ENCODE measurements at places on chromosomes 2 and 18. TPM values are rescaled to one million over a fixed set of nuclear protein-coding genes. Genes with fewer than 3 reads are reported as not detected.

Gene L3MBTL4
- total RNA-seq, result 0.46 TPM

Gene TTN
- total RNA-seq, result 1.3 TPM

Gene LYPD6
- 7.4 TPM for total RNA-seq

Gene MALT1
- total RNA-seq, result 10.9 TPM

Gene FAM98A
- 29.9 TPM for total RNA-seq

Gene ESPNL
- total RNA-seq, result not detected

Gene PPM1G
- 148 TPM for total RNA-seq

Gene FOSL2
- 15.3 TPM for total RNA-seq

Gene SP140L
- 6.2 TPM for total RNA-seq

Gene IL1F10
- not detected for total RNA-seq

Gene RMDN2
- 3.2 TPM for total RNA-seq

Gene SOX11
- under 0.01 TPM for total RNA-seq

Gene EN1
- not detected for total RNA-seq

Gene DNAJC5G
- total RNA-seq, result not detected

Gene SMYD5
- total RNA-seq, result 14.0 TPM

Gene EPHA4
- total RNA-seq, result 25.3 TPM

Gene ASPRV1
- 0.32 TPM for total RNA-seq

Gene PPP1R1C
- not detected for total RNA-seq

Gene GPAT2
- total RNA-seq, result 8.8 TPM

Gene CCDC74B
- total RNA-seq, result 2.7 TPM

Gene ABCG5
- total RNA-seq, result not detected

Gene THSD7B
- total RNA-seq, result not detected

Gene C2orf92
- total RNA-seq, result 2.3 TPM

Gene ILKAP
- total RNA-seq, result 17.5 TPM

Gene NCKAP5
- 2.9 TPM for total RNA-seq

Gene PRKAG3
- total RNA-seq, result not detected

Gene LBX2
- 1.6 TPM for total RNA-seq

Gene LIMS2
- 3.6 TPM for total RNA-seq

Gene LMAN2L
- total RNA-seq, result 29.3 TPM

Gene ERFE
- 0.30 TPM for total RNA-seq

Gene GKN1
- total RNA-seq, result not detected

Gene ASXL3
- 0.32 TPM for total RNA-seq

Gene FOXD4L1
- not detected for total RNA-seq

Gene SERPINB3
- not detected for total RNA-seq

Gene PER2
- total RNA-seq, result 0.65 TPM

Gene CAPN14
- under 0.01 TPM for total RNA-seq

Gene CKAP2L
- total RNA-seq, result 4.2 TPM

Gene SLC14A1
- 1.5 TPM for total RNA-seq

Gene CYRIA
- 29.2 TPM for total RNA-seq

Gene SGPP2
- not detected for total RNA-seq

Gene ANKAR
- total RNA-seq, result 3.0 TPM

Gene RANBP2
- 77.6 TPM for total RNA-seq

Gene ALLC
- not detected for total RNA-seq

Gene GALNT13
- under 0.01 TPM for total RNA-seq

Gene FEV
- not detected for total RNA-seq

Gene POTEE
- not detected for total RNA-seq

Gene CD302
- total RNA-seq, result 5.5 TPM

Gene GPR45
- total RNA-seq, result not detected

Gene MGAT4A
- 84.5 TPM for total RNA-seq

Gene FZD7
- total RNA-seq, result 0.46 TPM

Gene ABCB11
- 0.65 TPM for total RNA-seq

Gene HAAO
- not detected for total RNA-seq

Gene SERPINB12
- not detected for total RNA-seq

Gene TUBA4B
- total RNA-seq, result not detected

Gene HOXD3
- 4.2 TPM for total RNA-seq

Gene CHRNA1
- total RNA-seq, result 0.97 TPM

Gene STARD6
- not detected for total RNA-seq

Gene EFR3B
- total RNA-seq, result 0.32 TPM

Gene ALK
- total RNA-seq, result not detected

Gene FOXI3
- total RNA-seq, result not detected

Measured in epithelial cell of umbilical artery (primary cell).